Mononuclear cell (primary cell): ENCODE measurements at places on chromosomes 12 and 14. TPM values are rescaled to one million over a fixed set of nuclear protein-coding genes. Genes with fewer than 3 reads are reported as not detected.

RIPK3 gene
- 9.9 TPM for total RNA-seq

OLR1 gene
- total RNA-seq: 104 TPM

APOLD1 gene
- 1.8 TPM for total RNA-seq

TAC3 gene
- total RNA-seq: not detected

SIX6 gene
- not detected for total RNA-seq

POTEG gene
- total RNA-seq: not detected
